Effector CD4-positive, alpha-beta T cell (primary cell): ENCODE measurements at places on chromosomes 13 and 19.

- no peak for DNase-seq
These were observed 9.6 kb downstream of the ZNF211 start for GRCh38 chr19:57642396-57643046.

- no peak for DNase-seq
These were observed at the start of gene PNMA8C for GRCh38 chr19:46428239-46429135. PNMA8C (minus strand) TSS chr19:46428936; CDS start chr19:46428359, 577 bp downstream.

DNA sequence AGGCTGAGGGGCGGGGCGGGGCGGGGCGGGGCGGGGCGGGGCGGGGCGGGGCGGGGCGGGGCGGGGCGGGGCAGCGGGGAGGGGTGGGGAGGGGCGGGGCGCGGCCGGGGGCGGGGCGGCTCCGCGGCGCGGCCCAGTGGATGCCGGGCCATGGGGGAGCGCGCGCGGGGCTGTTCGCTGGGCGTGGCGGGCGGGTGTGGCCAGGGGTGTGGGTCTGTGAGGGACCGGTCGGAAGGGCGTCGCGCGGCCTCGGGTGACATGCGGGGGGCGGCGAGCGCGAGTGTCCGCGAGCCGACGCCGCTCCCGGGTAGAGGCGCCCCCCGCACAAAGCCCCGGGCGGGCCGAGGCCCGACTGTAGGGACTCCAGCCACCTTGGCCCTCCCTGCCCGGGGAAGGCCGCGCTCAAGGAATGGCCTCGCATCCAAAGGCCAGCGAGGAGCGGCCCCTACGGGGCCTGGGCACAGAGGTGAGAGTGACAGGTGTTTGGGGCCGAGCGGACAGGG lies at the start of gene ZFP28:
TSS of gene ZFP28 (plus strand) at position 188 of the 503 bp plus-strand sequence. CDS start at position 259, 71 bp downstream.
- peak; percentile 44 for DNase-seq

DNA sequence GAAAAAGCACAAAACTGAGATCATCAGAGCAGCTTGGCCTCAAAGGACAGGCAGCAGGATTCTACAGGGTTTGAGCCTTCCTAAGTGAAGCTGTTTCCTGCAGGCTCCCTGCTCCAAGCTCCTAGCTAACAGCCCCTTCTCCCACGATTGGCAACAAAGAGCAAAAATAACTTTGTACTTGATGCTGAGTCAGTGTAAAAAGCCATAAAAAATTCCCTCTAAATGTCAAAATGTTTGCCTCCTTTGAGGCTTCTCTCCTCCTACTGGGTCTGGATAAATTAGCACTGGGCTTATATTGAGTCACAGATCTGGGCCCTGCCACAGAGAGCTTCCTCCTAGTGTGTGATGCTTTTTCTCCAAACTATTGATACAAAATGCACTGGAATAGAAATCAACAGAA lies 153.3 kb downstream of the TNFRSF19 start:
- no peak for DNase-seq

- no peak for DNase-seq
These were observed 153.4 kb upstream of the TSHZ3 start for GRCh38 chr19:31502536-31503170.

- no peak for DNase-seq
These were observed 35.0 kb upstream of the VWA8 start for GRCh38 chr13:41995946-41996345.

DNA sequence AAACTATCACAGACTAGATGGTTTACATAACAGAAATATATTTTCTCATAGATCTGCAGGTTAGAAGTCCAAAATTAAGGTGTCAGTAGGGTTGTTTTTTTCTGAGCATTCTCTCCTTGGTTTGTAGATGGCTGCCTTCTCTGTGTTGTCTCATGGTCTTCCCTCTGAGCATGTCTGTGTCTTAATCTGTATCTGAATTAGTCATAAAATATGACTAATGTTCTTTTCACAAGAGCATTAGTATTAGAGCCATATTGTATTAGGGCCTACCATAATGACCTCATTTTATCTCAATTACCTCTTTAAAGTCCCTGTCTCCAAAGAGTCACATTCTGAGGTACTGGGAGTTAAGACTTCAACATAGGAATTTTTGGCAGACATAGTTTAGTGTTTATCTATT lies 77.2 kb upstream of the OBI1 start:
- DNase-seq: no peak

GRCh38 chr19:4538601-4538954 lies 1.3 kb downstream of the LRG1 start:
- no peak for DNase-seq

DNA sequence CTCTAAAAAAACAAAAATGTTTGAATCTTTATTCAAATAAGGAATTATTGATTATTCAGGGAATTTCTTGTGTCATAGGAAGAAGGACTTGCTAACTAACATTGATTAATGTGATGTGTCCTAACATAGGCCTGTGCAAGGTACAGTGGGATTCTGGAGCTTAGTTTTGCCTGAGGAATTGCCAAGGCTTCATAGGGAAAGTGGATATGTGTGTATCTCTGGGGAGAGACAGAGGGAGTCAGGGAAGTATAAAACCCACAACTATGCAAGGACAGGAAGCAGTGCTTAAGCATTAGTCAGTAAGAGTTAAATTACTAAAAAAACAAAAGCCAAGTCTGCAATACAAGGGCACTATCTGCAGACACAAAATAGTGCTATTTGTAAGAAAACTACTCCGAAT lies 59.6 kb downstream of the WDFY2 start:
- DNase-seq: no peak

GRCh38 chr19:16015805-16016173 lies 60.5 kb upstream of the TPM4 start:
- no peak for DNase-seq

- DNase-seq: no peak
These were observed 28.5 kb downstream of the POP4 start for GRCh38 chr19:29634423-29635130.

DNA sequence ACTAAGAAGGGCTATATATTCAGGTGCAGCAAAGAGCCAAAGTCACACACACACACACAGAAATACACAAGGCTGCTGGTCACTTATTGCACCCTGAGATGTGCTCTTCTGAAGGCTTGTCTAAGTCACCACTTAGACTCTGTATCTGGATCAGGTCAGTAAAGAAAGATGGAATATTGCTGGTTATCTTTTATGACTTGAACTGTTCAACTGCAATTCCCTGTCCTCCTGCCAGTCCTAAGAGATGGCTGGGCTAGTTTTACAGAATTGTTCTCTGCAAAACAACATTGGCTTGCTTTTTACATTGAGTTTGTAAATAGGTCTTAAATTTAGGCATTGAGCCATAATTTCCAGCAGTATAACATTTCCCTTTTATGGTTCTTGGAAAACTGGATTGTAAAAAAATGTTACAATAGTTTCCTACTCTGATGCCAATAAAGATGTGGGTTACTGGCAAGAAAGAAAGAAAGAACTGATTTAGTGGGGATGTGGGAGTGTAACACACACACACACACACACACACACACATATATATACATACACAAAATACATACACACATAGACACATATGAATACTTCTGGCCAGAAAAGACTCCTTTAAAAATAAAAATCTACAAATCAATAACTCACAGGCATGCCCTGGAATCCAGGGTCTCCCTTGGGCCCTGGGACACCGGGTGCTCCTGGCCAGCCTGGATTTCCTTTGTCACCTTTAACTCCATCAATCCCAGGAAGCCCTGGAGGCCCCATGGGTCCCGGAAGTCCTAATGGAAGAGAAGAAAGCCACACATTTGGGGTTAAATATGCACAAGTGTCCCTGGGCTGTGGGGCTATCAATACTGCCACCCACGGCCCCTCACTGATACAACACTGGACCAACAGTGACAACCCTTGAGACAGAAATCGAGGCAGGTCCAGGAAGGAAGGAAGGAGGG lies 137.7 kb downstream of the COL4A1 start:
- DNase-seq: no peak

GRCh38 chr13:52155177-52155576 lies 4.2 kb downstream of the NEK3 start:
- DNase-seq: no peak

DNA sequence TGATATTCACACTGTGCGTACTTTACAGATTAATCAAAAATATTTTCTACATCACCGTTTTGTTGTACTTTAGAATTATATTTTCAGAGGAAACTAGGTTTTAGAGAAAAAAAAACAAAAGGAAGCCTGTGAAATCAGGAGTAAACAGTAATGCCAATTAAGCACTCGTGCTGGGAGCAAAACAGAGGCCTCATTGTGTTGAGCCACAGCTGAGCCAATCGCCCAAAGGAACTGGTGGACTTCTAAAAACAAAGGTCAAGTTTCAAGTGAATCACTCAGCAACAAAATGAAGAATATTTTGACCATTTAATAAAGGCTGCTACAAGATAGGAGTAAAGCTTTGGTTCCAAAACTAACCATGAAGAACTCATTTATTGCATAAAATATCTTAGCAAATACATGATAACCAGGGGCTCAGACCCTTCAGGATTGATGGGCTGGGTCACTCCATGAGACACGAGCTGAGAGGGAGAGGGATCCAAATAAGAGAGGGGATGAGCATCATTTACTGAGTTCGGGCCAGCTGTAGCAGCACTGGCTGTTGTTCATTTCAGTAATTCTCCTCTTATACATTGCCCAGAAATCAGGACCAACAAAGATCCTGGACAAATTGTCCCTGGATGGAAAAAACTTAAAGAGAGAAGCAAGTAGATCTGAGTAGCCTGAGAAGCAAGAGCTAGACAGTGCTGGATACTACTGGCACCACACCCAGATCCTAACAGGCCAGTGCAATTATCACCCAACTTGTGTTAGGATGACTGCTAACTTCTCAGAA lies 8.3 kb upstream of the NALCN start:
- no peak for DNase-seq

GRCh38 chr13:71597150-71597549 lies 269.9 kb downstream of the DACH1 start:
- no peak for DNase-seq

DNA sequence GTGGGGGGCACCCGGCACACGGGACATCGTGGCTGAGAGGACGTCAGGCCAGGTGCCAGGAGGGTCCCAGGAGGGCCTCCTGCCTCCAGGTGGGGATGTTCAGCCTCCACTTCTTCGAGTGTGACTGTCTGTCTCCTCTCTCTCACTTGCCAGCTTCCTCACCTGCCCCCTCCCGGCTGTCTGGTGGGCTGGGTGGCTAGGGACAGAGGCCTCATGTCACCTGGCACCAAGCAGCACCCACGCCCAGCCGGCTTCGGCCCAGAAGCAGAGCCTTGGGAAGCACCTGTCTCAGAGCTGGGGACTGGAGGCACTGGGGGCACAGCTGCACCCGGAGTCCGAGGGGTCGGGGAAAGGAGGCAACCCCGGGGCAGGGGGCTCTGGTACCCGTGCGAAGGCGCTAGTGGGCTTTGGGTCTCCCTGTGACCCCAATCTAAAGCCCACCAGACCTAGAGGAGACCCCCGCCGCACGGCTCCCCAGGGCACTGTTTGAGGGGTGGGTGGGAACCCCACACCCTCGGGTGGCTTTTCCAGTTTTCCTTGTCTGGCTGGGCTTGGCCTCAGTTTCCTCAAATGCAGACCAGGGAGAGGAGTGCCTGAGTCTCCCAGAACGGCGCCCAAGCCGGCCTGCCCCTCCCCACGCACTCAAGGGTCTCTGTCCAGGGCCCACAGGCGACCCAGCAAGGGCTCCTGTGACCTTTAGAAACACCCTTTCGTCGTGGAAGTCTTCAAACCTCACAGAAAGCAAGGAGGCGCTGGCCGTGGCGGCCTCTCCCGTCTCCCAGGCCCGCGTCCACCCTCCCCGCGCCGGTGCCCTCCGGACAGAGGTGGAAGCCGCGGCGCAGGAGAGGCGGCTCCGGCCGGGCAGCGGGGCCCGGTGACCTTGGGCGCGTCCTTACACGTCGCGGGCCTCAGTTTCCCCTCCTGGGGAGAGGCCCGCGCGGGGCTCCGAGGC lies 664 bp upstream of the HCN2 start:
- DNase-seq: no peak

- no peak for DNase-seq
These were observed 187.5 kb downstream of the GPC6 start for GRCh38 chr13:93413972-93414717.

DNA sequence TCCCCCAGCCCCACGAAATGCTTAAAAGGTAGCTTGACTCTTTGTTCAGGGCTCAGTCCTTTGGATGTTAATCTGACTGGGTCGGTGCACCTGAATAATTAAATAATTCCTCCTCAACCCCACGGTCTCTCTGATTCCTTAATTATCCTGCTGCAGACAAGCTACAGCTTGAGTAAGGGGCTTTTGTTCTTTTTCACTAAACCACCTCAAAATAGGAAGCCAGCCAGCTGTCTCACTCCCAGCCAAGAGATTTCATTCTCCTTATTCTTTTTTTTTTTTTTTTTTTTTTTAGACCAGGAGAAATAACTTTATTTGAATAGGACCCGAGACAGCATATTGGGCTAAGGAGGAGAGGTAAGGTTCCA lies 7.9 kb upstream of the FCGBP start:
- DNase-seq: no peak

DNA sequence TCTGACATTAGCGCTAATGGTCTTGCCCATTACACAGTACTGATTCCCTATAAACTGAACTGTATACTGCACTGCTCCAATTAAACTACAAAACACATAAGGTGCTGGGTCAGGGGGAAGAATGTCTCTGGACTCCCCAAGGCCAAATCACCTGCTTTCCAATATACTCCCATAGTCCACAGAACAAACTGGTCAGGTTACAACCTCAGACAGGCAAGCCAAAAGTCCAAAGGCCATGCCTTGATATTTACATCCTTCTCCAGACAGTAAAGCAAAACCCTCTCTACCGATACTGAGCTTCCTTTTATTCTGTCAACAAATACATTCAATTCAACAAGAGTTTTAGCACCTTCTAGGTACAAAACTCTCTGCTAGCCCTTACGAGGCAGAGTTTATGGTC lies 8.9 kb downstream of the ZNF541 start:
- no peak for DNase-seq

- no peak for DNase-seq
These were observed 689.3 kb upstream of the ATXN8OS start for GRCh38 chr13:69418319-69418718.

DNA sequence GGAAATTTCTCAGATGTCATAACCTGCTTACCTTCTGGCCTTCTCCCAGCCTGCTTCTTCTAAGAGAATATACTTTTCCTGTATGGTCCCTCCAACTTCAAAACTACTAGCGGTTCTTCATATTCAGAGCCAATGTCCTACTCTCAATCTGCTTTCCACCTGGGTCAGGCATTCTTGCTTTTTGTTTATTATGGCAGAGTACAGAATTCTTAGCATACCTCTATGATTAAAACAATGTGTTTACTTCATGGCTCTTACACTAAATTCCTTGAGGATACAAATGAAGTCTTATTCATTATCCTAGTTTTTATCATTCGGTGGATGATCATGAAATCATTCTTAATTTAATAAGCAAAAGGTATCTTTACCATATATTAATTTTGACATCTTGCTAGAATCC lies 484.2 kb upstream of the SLITRK1 start:
- no peak for DNase-seq

- DNase-seq: no peak
These were observed 14.2 kb upstream of the ZNF492 start for GRCh38 chr19:22619932-22620331.

DNA sequence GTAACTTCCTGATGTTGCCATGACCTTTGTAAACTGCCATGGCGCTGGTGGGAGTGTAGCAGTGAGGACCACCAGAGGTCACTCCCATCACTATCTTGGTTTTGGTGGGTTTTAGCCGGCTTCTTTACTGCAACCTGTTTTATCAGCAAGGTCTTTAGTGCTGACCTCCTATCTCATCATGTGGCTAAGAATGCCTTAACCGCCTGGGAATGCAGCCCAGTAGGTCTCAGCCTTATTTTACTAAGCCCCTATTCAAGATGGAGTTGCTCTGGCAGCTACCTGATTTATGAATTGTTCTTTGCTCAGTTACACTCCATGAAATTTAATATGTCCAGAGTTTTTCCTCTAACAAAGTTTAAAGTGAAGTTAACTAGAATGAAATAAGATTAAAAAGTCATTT lies 4.6 kb upstream of the EPS15L1 start:
- DNase-seq: no peak

GRCh38 chr13:73913751-73914518 lies 220.3 kb downstream of the KLF12 start:
- DNase-seq: no peak
